ENCODE measurements at places on chromosomes 16 and 17.

DNA sequence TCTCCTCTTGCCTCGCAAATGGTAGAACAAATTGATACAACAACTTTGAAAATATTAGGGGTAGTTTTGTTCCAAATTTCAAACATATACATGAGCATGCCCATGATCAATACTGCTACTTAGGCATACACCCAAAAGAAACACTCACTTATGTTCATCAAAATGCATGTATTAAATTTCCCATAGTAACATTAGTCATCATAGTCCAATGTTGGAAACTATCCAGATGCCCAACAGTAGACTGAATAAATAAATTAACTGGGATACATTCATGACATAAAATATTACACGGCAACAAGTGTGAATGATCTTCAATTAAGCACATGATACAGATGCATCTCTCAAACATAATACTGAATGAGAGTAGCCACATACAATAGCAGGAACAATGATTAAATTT is 391.6 kb downstream of the CDH11 start:
- no peaks in the 10 kb centered on the region for H3K4me1 ChIP-seq
- H3K27me3 ChIP-seq = no peaks in the 10 kb centered on the region
- no peak overlapping the region for H3K27ac ChIP-seq
- no peaks in the 10 kb centered on the region for H3K36me3 ChIP-seq
- H3K4me3 ChIP-seq = no peak overlapping the region

GRCh38 chr17:74059479-74060240 is 143.8 kb upstream of the RPL38 start:
- no peak for DNase-seq
- no peak overlapping the region for H3K27ac ChIP-seq
- H3K36me3 ChIP-seq = no peaks in the 10 kb centered on the region

GRCh38 chr17:40062329-40063186 is at the start of gene THRA:
THRA (plus strand) TSS chr17:40062965; CDS start chr17:40074489, 11,524 bp downstream.
- H3K4me3 ChIP-seq = peak within 1 kb of the TSS; percentile 84
- H3K27ac ChIP-seq = peak within 1 kb of the TSS; percentile 76
- no peaks in the 10 kb centered on the region for H3K36me3 ChIP-seq
- peak; percentile 82 for DNase-seq
- H3K27me3 ChIP-seq = no peaks in the 10 kb centered on the region
- peaks cover 40% of the 10 kb centered on the region for H3K4me1 ChIP-seq

- H3K27ac ChIP-seq = no peak overlapping the region
- no peak overlapping the region for H3K4me3 ChIP-seq
- peaks cover 5% of the 10 kb centered on the region for H3K36me3 ChIP-seq
- DNase-seq = no peak
- peaks cover 26% of the 10 kb centered on the region for H3K4me1 ChIP-seq
These were observed 14.0 kb downstream of the LDHD start for GRCh38 chr16:75102595-75102994.

- peaks cover 2% of the 10 kb centered on the region for H3K4me1 ChIP-seq
- peaks cover 28% of the 10 kb centered on the region for H3K36me3 ChIP-seq
- H3K27ac ChIP-seq = no peak overlapping the region
- DNase-seq = no peak
These were observed 45.1 kb upstream of the ABCC11 start for GRCh38 chr16:48292452-48292851.

DNA sequence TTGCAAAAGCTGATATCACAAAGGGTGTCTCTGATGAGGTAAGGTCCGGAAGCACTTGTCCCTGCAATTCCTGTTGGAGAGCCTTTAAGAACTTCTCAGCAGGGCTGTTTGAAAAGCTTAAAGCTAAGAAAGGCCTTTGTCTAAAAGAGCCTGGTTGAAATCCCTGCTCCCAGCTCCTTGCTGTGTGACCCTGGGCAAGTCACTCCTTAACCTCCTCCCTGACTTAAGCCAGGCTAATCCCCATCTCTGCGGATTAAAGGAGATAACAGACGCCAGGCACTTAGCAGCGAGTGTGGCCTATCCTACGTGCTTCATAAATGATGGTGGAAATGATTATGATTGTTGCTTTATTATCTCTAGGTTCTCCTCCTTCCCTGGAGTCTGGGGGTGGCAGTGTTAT is 368.0 kb upstream of the RBFOX1 start:
- H3K36me3 ChIP-seq = no peaks in the 10 kb centered on the region
- no peaks in the 10 kb centered on the region for H3K4me1 ChIP-seq
- H3K27me3 ChIP-seq = no peaks in the 10 kb centered on the region
- H3K27ac ChIP-seq = no peak overlapping the region
- no peak overlapping the region for H3K4me3 ChIP-seq

DNA sequence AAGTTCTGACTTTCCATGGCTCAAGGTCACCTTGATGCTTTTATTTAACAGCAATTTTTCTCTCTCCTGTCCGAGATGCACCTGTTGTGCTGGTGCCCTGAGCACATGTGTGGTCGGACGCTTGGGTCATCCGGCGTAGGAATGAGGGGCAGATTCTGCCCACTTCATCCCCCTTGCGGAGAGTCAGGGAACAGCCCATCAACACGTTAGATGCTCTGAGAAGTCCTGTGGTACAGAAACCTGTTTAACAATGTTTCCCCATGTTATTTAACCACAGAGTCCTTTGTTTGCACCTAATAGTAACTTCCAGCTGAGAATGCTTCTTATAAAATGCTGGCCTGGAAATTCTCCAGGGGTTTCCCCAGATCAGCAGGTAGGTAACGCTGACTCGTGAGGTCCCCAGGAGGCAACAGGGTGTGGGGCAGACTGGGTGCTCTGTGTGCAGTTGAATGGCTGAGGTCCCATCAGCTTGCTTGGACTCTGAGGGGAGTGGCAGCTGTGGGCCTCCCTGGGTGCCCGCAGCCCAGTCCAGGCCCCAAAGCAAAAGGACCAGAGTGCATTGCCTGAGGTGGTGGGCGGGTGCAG is 17.8 kb downstream of the DOC2B start:
- no peaks in the 10 kb centered on the region for H3K27me3 ChIP-seq
- no peak overlapping the region for H3K4me3 ChIP-seq
- H3K36me3 ChIP-seq = no peaks in the 10 kb centered on the region

- H3K4me3 ChIP-seq = no peak overlapping the region
- no peak overlapping the region for H3K27ac ChIP-seq
These were observed 299.6 kb downstream of the MAP2K4 start for GRCh38 chr17:12320286-12320685.

- no peak for DNase-seq
- no peak overlapping the region for H3K27ac ChIP-seq
- no peaks in the 10 kb centered on the region for H3K36me3 ChIP-seq
- no peaks in the 10 kb centered on the region for H3K4me1 ChIP-seq
- H3K27me3 ChIP-seq = no peaks in the 10 kb centered on the region
These were observed 433.3 kb downstream of the TOX3 start for GRCh38 chr16:52113533-52114183.

- H3K4me3 ChIP-seq = no peak overlapping the region
- peak; percentile 35 for DNase-seq
- no peak overlapping the region for H3K27ac ChIP-seq
- H3K27me3 ChIP-seq = no peaks in the 10 kb centered on the region
- peaks cover 20% of the 10 kb centered on the region for H3K36me3 ChIP-seq
- no peaks in the 10 kb centered on the region for H3K4me1 ChIP-seq
These were observed 117.6 kb downstream of the VPS53 start for GRCh38 chr17:596763-597644.

DNA sequence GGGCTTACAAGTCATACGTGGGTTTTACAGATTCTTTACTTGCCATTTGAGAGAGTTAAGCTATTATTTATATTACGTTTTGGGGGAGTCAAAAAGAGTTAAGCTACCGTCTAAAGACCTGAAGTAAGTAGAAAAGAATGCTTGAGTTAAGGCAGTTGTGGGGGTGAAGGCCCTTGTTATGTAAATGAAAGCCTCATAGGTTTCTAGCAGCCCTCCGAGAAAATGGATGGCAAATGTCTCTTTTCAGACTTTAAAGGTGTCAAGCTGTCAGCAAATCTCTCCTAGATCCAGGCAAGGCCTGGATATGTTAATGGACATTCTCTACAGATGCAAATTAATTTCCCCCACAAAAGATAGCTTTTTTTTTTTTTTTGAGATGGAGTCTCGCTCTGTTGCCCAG is 7.2 kb upstream of the EIF4A3 start:
- H3K27me3 ChIP-seq = no peaks in the 10 kb centered on the region
- H3K27ac ChIP-seq = no peak overlapping the region
- no peaks in the 10 kb centered on the region for H3K36me3 ChIP-seq
- H3K4me3 ChIP-seq = no peak overlapping the region
- peaks cover 11% of the 10 kb centered on the region for H3K4me1 ChIP-seq

GRCh38 chr17:81388091-81388611 is 7.1 kb upstream of the BAHCC1 start:
- peaks cover 72% of the 10 kb centered on the region for H3K27me3 ChIP-seq
- H3K4me1 ChIP-seq = peaks cover 1% of the 10 kb centered on the region
- H3K4me3 ChIP-seq = no peak overlapping the region
- DNase-seq = no peak
- H3K36me3 ChIP-seq = no peaks in the 10 kb centered on the region

- H3K4me1 ChIP-seq = peaks cover 5% of the 10 kb centered on the region
- DNase-seq = no peak
- no peak overlapping the region for H3K27ac ChIP-seq
- H3K4me3 ChIP-seq = no peak overlapping the region
- H3K27me3 ChIP-seq = no peaks in the 10 kb centered on the region
- H3K36me3 ChIP-seq = peaks cover 6% of the 10 kb centered on the region
These were observed 89.8 kb downstream of the CYB561 start for GRCh38 chr17:63356337-63356757.

DNA sequence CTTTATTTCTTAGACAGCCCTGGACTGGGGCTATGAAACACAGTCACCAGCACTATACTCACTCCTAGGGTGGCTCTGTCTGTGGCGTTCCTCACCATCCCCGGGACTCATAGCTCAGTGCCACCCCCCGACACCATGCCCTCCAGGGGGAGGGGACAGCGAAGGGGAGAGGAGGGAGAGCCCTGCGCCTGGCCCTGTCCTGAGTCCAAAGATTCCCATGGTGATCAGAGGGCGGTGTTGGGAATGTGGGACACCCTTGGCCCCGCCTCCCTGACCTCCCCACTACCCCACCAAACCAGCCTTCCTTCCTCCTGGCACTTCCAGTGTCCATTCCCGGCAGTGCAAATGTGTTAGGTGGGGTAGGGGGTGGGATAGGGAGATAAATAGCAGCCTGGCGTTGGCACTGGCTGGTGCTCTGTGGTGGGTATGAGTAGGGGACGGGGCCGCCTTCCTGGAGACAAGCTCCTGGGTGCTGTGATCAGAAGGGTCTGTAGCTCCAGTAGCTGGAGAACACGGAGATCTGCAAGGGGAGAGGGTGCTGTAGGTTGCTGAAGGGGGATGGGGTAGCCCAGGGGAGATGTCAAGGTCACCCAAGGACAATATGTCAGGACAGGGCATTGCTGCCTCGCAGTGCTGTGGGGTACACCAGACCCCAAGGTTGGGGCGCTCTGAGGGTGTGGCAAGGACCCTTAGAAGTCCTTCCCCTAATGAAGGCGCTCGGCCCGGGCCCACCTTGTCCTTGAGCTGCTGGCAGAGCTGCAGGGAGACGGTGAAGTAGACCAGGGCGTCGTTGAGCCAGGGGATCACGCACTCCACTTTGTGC is 2.0 kb downstream of the SMIM22 start:
- no peak for DNase-seq
- no peak overlapping the region for H3K27ac ChIP-seq
- H3K4me1 ChIP-seq = peaks cover 6% of the 10 kb centered on the region
- no peaks in the 10 kb centered on the region for H3K36me3 ChIP-seq
- no peaks in the 10 kb centered on the region for H3K27me3 ChIP-seq
- no peak overlapping the region for H3K4me3 ChIP-seq

GRCh38 chr16:4550591-4550990 is 5.5 kb upstream of the C16orf96 start:
- H3K27ac ChIP-seq = no peak overlapping the region
- no peak for DNase-seq
- H3K4me3 ChIP-seq = no peak overlapping the region
- no peaks in the 10 kb centered on the region for H3K27me3 ChIP-seq

DNA sequence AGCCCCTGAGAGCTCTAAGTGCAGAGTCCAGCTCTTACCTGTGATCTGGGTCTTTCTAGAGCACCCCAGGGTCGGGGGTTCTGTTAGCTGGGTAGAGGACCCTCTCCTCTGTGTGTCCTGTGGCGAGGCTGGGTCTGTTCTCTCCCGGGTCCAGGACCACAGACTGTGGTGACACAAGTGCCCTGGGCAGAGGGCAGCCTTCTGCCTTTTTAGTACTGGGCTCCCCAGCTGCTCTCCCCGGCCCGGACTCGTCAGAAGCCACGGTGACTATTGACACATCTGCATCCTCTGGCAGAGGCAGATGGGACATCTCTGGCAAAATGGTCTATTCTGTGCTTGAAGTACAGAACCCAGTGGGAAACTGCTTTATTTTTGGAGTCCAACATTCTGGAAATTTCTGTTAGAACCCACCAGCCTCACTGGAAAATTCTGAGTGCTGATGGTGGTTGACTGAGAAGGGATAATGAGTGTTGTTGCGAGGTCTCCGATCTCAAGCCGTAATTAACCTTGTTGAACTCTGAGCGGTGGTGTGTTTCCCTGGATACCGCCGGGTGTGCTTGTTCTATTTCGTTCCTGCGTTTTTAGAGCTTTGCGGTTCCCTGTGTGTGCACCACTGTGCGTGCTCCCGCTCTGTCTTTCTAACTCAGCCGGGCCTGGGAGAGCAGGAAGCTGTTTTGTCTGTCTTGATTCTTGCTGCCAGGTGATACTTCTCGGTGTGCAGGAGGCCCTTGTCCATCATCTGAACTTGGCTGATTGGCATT is 26.0 kb upstream of the NUDT16L1 start:
- no peak for DNase-seq
- H3K4me3 ChIP-seq = no peak overlapping the region
- H3K27ac ChIP-seq = no peak overlapping the region
- no peaks in the 10 kb centered on the region for H3K27me3 ChIP-seq

DNA sequence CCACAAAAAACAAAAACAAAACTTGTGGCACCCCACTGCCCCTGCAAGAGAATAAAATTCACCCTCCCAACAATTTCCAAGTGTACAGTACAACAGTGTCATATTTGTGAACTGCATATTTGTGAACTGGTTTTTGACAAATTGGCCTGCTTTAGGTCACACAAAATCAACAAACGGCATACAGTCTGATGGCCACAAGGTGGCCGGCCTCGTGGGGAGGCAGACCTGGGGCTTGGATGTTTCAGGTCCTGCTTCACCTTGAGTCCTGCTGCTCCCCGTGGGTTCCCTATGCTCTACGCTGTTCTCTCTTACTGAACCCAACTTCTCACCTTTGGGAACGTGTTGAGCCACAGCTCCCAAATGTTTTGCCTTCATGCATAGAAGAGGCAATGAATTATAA is 102.2 kb downstream of the CDK5R1 start:
- H3K27me3 ChIP-seq = no peaks in the 10 kb centered on the region
- H3K36me3 ChIP-seq = no peaks in the 10 kb centered on the region
- no peak overlapping the region for H3K27ac ChIP-seq
- no peak for DNase-seq
- H3K4me1 ChIP-seq = peaks cover 11% of the 10 kb centered on the region

- peak overlapping the region; percentile 100 for H3K27ac ChIP-seq
- DNase-seq = no peak
- peaks cover 12% of the 10 kb centered on the region for H3K27me3 ChIP-seq
These were observed 22.3 kb downstream of the NPTX1 start for GRCh38 chr17:80453998-80454556.

DNA sequence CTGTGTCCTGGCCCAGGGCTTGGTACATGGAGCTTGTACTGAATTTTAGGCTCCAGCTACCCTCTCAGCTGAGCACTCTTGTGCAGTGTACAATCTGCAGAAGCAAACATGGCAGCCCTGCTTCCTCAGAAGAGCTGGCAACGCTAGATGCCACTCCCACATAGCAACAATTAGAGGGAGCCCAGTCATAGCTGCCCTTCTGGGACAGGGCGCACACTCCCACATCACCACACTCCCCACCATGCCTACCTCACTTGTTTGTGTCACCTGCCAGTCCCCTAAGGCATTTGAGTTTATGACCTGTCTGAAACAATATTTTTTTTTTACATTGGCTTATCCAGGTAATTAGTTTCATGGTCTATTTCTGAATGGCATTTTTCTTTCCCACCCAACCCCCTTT is 72.3 kb downstream of the C17orf67 start:
- H3K36me3 ChIP-seq = no peaks in the 10 kb centered on the region
- no peak overlapping the region for H3K27ac ChIP-seq

All from activated naive CD8-positive, alpha-beta T cell treated with anti-CD3 and anti-CD28 coated beads for 36 hours (primary cell).